ENCODE measurements at places on chromosomes 12 and 14.

DNA sequence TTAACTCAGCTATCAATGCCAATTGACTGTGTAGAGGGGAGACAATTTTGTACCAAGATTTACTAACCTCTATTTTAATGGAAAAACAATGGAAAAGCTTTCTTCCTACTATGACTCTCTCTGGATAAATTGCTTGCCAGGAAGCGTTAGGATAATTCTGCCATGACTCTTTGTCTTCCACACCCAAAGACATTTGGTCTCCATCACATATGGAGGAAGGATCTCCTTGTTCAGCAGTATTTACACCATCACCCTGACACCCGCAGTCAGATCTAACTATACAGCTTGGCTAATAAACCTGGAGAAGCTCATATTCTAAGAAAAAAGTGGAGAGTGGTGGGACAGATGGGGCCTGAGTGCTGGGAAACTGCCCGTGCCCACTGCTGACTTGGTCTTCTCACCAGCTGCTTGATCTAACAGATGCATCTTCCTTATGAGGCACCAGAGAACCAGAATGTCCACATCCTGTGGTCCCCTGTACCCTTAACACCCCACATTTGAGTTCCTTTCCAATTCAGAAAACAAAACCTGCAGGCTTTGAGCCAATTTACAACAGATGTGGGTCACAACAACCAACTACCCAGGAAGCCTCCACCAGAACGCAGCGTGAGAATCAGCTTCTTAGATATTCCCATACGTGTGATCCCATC lies 154.0 kb downstream of the DAD1 start:
- no peak for DNase-seq

DNA sequence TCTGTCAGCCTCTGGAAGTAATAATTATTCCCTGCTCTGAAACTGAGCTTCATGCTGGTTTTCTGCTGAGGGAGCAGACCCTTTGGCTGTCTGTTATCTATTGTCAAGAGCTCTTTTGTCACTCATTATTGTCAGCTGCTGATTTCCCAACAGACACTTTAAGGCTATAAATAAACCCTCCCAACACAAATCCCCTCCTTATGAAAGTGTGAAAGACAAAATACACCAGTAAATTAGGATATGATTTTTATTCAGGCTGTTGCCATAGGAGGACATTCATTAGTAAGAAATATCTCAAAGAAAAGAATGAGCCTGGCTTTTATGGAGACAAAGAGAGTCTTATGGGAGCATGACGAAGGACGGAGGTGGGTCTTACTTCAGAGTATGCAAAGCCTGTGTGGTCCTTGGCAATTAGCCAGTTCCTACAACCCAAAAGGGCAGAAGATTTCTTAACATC lies 180.8 kb downstream of the CRADD start:
- DNase-seq, result no peak

DNA sequence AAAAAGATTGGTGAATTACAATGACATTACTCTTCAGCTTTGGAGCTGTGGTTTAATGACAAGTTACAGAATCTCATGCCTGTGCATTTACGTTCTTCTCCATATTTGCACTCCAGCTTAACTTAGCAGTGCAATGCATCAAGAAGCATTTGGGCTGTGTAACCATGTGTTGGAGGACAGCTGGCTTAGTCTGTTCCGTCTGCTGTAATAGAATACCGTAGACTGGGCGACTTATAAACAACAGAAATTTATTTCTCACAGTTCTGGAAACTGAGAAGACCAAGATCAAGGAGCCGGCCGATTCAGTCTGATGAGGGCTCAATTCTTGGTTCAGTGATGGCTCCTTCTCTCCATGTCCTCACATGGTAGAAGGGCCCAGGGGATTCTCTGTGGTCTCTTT lies 943.5 kb downstream of the BCL11B start:
- DNase-seq, result no peak

- no peak for DNase-seq
Measured at GRCh38 chr12:97300891-97301290, 161.7 kb upstream of the RMST start.

DNA sequence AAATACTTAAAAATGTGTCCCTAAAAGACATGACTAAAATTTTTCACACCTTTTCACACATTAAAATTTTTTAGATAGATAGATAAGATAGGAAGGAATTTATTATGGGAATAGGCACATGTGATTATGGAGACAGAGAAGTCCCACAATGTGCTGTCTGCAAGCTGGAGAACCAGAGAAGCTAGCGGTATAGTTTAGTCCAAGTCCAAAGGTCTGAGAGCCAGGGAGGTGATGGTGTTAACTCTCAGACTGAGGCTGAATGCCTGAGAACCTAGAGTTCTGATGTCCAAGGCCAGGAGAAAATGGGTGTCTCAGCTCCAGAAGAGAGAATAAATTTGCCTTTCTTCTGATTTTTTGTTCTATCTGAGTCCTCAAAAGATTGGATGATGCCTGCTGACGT lies 65.7 kb downstream of the POLR3B start:
- no peak for DNase-seq

DNA sequence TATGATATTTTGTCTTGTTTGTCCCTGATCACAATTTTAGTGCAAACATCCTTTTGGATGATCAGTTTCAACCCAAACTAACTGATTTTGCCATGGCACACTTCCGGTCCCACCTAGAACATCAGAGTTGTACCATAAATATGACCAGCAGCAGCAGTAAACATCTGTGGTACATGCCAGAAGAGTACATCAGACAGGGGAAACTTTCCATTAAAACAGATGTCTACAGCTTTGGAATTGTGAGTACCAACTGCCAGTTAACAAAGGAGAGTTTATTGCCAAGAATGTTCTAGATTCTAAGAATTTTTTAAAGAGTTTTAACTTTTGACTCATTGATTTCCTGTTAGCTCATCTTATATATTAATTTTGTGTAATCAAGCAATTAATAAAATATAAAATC lies 55.4 kb downstream of the IRAK3 start:
- no peak for DNase-seq

DNA sequence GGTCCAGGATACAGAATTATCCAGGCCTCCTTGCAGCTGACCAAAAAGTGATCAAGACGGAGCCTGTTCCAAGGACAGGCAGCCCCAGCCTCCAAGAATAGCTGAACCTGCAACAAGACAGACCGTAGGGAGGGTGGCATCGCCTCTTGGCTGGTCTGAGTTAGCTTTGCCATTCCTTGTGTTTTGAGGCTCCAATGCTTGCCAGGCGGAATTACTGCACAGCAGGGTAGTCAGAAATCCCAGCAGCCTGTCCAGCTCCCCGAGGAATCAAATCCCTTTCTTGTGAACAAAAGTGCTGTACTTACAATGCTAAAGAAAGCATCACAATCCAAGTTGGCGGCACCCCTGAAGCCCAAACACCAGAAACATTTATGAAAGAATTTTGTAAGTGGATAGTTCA lies 246.9 kb downstream of the TMEM132C start:
- DNase-seq, result no peak

GRCh38 chr14:100644383-100644782 lies 57.2 kb upstream of the BEGAIN start:
- no peak for DNase-seq

DNA sequence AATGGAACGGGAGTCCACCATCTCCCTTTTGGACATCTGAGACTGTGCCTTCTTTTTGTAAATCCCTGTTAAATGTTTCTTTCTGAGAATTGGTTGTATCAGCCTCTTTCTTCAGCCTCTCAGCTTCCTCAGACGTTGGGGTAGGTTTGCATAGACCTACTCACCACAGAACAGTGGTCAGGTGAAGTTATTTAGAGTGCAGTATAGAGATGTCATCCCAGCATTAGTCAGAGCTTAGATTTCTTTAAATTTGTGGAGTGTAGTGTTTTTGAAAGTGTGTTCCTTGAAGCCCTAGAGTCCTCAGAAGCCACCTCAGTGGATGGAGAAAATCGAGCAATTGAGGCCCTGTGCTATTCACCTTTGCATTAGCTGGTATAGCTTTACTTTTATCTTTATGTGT lies 8.9 kb upstream of the EEA1 start:
- DNase-seq, result no peak

All from glutamatergic neuron (in vitro differentiated cells).